NCI-H2081 treated with DMSO at 0.1 percent for 48 hours (cell line): ENCODE measurements at places on chromosomes 6 and 20.

DNA sequence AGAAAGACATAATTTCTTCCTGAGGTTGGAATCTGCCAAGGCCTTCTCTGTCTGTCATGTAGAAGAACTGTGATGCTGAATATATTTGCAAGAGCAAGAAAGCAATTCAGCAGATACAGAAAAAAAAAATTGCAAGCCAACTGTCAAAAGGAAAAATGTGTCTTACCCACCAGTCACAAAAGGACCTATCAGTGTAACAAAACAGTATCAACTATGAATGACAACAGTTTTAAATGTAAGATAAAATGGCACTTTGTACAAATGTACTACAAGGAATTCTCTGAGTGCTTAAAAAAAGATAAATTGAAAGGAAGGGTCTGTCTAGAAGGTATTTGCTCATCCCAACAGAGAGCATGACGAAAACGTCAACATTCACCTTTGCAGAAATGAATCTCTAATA, 185.3 kb upstream of the TFAP2D start:
- DNase-seq: no peak

DNA sequence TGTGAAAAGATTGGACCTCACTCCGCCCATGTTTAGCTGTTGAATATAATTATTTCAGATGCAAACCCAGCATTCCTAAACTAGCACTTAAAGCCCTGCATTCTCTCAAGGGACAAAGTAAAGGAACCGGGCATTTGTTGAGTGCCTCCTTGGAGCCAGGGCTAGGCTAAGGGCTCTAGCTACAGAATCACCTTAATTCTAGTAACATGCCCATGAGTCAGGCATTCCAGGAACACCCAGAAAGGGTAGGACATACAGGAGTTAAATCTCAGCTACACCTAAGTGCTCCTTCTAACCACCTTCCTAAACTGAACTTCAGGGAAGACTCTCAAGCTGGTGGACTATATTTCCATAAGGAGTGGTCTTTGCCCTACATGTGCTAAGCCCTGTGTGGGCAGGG, 89.4 kb downstream of the SLC24A3 start:
- DNase-seq: no peak

DNA sequence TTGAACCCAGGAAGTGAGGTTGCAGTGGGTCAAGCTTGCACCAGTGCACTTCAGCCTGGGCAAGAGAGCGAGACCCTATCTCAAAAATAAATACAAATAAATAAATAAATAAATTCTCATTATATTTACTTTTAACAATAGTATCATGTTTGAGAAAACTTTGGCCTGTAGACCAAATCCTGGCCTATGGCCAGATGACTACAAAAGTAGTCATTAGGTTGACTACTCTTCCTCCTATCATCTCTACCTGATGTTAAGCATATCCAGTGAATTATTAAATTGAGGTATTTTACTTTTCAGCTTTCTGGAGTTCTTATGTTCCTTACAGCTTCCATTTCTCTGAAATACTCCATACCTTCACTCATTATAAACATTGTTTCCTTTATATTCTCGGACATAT, 280.6 kb downstream of the LAMA2 start:
- no peak for DNase-seq

DNA sequence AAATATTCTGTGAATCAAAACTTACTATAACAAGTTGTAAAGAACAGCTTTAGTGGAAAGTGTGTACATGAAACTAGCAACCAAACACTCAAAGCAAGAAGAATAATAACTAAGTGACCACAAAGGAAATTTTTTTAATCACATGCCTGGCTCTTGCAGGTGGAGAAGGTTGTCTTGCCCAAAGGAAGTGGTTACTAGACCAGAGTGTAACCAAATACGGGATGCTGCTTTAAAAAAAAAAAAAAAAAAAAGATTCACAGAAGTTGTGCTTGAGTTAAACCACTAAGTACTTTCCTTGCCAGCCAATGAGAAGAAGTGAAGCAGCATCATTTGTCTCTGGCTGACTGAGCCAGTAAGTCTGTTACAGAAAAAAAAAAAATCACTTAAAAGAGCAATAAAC, 19.1 kb upstream of the HLA-DQB1 start:
- DNase-seq: no peak

- no peak for DNase-seq
Observed at GRCh38 chr20:35279040-35279439, 1.1 kb upstream of the MMP24OS start.

DNA sequence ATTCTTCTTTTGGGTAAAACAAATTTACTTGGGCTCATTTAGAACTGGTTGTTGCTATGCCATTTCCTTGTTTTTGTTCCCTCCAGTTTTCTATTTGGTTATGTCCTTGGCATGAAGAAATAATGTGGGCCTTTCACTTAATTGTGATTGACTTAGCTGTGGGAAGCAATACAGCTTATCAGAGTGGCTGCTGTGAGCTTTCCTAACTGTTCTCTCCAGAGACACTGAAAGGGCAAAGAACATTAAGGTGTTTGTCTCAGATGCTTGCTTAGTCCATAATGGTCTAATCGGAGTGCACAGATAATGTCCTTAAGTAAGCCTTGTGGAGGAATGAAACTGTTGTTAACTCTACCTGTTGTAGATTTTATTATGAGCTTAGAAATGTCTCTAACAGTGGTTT, 56.6 kb downstream of the SH3BGRL2 start:
- DNase-seq: peak; percentile 44

DNA sequence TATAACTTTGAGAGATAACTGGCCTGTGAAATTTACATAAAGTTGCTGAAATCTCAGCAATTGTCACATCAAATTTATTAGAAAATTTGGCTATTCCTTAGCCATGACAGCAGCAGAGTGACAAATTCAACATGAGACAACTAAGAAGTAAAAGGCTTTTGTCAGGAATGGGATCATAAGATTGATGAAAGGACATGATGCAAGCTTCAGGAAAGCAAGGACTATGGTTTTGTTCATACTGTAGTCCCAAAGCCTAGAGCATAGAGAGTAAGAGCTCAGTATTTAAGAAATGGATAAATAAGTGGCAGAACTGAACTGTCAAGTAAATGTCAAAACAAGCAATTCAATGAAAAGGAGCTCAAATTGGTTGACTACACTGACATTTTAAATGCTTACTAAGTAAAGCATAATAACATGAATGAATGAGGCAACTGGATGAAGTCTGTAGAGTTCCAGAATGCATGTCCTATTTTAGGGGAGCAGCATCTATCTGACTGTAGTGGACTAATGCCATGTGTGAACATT, 12.6 kb downstream of the PGM3 start:
- no peak for DNase-seq

- no peak for DNase-seq
Observed at GRCh38 chr6:4359108-4359730, 223.8 kb upstream of the ECI2 start.

GRCh38 chr6:24255676-24256075, 102.2 kb downstream of the DCDC2 start:
- DNase-seq: no peak

DNA sequence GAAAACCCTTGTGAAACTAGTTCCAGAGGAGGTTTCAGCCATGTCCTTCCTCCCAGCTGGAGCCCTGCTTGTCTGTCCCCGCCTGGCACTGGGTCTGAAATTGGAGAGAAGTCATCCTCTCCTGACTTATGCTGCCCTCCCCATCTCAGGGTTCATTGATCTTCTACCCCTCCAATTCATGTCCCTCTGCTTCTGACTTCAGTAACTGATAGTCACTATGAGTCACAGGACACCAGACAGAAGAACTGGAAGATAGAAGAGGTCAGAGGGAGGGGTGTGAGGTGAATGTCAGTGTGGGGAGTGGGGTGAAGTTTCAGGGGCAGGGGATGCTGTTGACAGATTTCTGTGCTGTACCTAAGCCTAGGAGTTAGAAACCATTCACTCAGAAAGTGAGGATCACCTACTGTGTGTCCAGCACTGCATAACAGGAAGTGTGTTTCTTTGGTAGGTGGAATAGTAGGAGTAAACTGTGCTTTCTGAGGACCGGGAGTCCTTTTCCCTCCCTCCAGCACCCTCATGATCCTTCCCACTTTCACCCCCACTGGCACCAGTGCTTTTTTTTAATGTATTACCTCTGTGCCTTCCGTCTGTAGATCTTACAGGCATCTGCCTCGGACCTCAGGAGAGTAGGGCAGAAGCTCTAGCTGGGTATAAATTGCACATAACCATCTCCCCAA, 627 bp upstream of the RPP21 start:
- no peak for DNase-seq

DNA sequence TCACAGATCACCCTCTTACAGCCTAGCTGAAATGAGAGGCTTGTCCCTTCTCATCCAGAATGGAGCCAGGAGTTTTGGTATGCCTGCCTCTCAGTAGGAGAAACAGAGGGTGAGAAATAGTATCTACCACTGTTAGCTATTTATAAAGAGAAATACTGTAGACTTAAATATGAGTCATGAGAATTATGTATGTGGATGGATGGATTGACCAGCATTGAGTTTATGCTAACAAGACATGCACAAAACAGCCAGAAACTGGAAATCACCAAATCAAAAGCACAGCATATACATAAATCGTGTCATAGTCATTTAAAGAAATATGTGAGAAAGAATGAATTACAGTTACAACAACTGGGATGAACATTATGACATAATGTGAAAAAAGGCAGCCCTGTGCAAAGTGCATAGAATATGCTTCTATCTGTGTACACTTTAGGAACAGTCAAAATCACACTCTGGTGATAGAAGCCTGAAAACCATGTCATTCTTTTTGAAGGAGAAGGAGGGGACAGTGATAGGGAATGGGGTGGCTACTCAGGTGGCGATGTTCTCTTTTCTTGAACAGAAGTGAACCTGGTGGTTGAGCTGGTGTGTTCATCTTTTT, 79.8 kb upstream of the KIF25 start:
- no peak for DNase-seq

DNA sequence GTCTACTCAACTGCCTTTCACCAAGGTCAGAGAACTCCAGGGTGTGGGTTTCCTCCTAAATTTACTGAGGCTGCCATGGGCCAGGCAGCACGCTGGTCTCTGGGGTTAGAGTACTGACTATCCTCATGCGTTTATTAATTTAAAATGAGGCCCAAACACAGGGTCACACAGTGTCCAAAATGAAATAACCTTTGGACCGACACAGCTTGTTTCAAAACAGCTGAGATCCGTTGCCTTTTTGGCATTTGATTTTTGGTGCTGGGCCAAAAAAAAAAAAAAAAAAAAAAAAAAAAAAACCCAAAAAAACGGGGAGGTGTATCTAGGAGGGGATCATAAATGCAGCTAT, 14.6 kb upstream of the TOX2 start:
- DNase-seq: no peak

GRCh38 chr6:41302638-41303037, 16.2 kb upstream of the TREM1 start:
- DNase-seq: no peak

DNA sequence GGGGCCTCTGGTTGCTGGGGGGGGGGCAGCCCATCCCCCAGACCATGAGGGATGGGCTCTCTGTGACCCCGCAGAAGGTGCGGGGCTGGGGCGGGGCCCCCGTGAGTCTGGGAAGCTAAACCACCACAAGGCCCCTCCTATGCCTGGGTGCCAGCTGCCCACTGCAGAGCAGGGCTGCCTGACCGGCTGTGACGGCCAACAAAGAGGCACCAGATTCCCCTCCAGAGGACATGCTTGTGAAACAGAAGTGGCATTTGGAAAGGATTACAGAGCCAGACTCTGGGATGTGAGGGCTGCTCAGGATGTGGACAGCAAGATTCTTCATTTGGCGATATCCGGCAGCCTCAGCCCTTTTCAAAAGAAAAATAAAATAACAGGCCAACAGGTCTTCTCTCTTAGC, 16.5 kb upstream of the NTSR1 start:
- no peak for DNase-seq

DNA sequence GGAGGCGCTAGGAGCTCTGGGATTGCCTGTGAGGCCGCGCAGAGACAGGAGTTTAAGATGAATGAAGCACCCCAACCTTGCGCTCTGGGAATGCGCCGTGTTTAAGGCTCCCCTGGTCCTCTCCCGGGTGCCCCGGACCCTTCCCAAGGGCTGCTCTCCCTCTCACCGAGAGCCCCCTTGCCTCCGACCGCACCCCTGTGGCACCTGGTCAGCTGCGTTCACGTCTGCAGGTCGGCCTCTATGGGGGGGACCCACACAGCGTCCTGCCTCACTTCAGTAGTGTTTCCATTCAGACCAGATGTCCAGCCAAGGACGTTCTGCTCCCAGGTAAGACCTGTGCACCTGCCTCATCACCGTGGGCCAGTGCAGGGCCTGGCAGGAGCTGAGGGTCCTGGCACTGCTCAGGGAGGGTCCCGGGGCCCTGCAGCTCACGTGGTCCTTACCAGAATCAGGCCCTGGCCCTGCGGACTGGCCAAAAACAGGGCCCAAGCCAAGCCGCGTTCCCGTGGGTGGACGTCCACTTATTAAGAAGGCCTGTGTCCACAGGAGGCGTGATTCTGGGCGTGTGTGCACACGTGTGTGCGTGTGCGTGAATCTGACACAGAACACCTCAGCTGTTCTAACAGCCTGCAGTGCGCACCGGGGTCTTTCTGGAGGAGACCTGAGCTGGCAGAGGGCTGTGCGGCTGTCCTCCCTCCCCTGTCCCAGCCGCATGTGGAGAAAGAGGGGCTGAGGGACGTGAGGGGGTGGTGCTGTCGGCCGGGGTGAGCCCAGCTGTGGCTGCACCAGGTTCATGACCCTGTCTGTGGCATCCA, 79.9 kb upstream of the BHLHE23 start:
- DNase-seq: no peak

- no peak for DNase-seq
Observed at GRCh38 chr20:7772371-7772770, 167.9 kb downstream of the HAO1 start.

DNA sequence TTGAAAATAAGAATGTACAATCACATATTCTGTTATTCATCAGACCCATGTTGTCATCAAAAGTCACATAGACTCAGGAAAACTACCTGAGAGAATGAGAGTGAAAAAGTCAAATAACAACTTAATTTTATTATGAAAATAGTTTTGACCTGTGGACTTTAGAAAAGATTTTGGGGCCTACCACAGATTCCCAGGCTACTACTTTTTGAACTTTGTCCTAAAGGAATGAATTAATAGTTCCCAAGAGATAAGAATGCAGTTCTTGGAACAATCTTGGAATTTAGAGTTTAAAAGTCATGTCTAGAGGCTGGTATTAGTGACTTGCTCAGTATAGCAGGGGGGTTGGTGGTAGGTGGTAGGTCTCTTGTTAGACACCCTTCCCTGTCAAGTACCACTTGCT, 3.3 kb downstream of the TAF8 start:
- no peak for DNase-seq

DNA sequence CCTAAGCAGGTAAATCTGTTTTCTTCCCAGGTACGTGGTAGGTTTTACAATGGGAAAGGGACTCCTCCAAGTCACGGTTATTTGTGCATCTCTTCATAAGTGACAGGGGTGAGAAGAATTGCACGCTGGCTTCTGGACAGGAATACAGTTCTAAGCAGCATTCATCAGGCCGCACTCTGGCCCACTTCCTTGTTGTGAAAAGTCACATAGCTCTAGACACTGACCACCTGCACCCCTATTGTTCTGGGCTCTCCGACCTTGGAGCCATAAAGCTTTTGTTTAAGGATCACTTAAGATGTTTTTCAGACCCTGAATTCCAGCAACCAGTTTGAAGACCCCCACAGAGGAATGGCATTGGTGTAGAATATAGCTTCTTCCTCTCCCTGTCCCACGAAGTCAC, 31.4 kb downstream of the RAMACL start:
- DNase-seq: no peak

GRCh38 chr6:30689022-30689865, 1.5 kb downstream of the NRM start:
- no peak for DNase-seq
